ENCODE measurements at places on chromosomes 2 and 18.

GRCh38 chr2:12287220-12287751, 429.4 kb upstream of the TRIB2 start:
- no peak for DNase-seq

DNA sequence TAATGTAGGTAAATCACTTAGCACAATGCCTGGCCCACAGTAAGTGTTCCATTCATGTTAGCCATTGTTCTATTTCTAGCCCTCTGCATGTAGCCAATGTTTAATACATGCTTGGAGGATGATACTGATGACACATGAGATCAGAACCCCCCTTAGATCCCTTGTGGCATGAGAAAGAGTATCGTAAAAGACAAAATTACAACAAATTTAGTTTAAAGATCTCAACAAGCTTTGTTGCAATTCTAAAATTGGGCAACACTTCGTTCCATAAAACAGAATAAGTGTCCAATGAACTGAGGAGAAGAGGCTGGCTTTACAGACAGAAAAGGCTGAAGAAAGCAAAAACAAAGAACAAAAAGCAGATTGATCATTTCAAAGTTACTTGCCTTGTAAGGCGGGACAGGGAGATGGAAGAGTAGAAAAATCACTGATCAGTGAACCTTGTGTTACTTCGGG, 148.7 kb upstream of the SLC1A4 start:
- no peak for DNase-seq

GRCh38 chr2:18066894-18067293, 188.4 kb downstream of the KCNS3 start:
- no peak for DNase-seq

GRCh38 chr2:236550701-236551465, 18.7 kb upstream of the ACKR3 start:
- no peak for DNase-seq

DNA sequence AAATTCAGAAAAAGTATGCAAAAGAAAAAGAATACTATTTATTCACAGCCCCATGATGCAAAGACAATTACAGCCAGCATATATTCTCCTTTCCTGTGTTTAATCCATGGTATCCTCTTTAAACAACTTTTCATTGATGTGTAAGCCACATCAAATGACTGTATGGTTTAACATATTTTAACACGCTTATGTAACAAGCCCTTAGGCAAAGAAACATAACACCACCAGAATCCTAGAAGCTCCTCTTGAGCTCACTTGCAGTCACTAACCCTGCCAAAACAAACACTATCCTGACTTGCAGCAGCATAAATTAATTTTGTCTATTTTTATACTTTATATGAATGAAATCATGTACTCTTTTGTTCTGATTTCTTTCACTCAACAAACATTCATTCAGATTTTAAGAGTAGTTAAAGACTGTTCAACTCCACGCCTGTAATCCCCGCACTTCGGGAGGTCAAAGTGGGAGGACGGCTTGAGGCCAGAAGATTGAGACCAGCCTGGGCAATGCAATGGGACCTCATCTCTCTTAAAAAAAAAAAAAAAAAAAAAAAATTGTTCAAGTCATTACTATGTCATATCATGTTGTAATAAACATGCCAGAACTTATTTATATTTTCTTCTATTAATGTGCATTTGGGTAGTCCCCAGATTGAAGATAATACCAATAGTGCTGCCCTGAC, 226.3 kb downstream of the NBAS start:
- no peak for DNase-seq

DNA sequence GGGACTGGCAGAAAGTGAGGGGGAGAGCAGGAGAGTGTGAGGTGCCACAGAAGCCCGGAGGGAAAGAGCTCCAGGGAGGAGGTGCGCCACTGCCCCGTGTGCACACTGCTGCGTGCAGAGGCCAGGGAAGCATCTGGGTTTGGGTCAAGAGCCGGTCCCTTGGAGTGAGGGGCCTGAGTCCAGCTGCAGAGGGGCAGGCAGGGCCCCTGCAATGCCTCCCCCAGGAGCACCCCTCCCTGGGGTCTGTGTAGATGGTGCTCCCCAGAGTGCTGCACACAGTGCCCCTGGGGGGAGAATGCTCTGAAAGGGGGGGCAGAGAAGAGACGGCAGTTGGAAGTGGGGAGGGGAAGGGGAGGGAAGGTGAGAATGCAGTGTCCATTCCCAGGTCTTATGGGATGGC, 3.7 kb upstream of the LIMS2 start:
- no peak for DNase-seq

DNA sequence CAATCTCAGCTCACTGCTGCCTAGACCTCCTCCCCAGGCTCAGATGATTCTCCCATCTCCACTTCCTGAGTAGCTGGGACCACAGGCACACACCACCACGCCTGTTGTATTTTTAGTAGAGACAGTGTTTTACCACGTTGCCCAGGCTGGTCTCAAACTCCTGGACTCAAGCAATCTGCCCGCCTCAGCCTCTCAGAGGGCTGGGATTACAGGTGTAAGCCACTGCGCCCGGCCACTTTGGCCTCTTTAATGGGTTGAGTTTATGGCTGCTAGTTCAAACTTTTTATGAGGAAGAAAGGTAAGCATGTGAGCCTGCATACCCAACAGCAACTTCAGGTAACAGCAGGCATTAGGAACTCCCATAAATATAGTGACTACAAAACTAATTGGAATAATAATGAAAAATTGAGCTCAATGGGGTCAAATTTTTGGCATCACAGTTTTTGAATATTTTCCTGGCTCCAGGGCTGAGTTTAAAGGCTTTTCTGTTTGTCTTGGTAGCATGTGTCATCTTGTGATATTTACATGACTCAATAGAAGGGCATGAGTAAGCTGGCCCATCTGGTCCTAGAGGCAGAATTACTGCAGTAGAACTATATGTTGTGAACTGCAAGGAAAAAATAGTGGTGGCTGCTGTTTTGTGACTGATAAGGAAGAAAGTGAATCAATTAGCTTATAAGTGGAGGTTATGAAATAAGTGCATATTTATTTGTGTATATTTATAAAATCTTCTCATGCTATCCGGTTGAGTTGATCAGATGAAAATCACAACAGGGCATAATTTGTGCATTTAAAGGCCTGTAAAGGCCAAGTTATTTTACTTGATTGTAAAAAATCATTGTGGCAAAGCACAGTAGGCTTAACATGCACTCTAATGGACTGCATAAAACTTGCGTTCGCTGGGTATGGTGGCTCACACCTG, 24.8 kb downstream of the GALM start:
- no peak for DNase-seq

- no peak for DNase-seq
These were observed 42.8 kb downstream of the ITSN2 start for GRCh38 chr2:24317491-24317920.

- no peak for DNase-seq
These were observed 92.2 kb downstream of the DPP4 start for GRCh38 chr2:161981679-161982250.

DNA sequence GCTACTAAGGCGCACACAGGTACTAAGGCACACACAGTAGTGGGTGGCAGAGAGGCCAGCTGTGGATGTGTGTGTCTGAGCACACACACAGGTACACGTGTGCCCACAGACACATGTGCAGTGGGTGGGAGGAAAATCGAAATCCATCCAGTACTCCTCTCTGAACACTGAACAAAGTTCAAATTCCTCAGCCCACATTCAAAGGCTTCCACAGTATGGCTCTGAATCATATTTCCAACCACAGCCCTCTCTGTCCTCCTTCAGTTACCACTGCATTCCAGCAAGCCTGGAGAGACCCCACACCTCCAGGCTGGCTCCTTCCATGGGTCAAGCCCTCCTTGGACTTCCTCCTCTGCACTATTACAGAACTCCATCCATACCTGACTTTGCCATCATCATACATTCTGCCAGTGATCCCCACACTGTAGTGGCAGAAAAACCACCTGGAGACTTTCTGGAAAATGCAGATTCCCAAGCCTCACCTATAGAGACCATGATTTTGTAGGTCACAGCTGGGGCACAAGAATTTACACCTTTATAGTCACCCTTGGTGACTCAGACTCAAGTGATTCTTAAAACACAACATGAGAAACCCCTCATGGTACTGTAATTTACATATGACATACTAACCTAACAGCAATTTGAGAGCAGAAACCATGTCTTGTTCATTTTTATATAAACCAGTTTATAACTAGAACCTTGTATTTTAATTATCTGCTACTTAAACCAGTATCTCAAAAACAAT, 31.4 kb downstream of the EPG5 start:
- DNase-seq = no peak

DNA sequence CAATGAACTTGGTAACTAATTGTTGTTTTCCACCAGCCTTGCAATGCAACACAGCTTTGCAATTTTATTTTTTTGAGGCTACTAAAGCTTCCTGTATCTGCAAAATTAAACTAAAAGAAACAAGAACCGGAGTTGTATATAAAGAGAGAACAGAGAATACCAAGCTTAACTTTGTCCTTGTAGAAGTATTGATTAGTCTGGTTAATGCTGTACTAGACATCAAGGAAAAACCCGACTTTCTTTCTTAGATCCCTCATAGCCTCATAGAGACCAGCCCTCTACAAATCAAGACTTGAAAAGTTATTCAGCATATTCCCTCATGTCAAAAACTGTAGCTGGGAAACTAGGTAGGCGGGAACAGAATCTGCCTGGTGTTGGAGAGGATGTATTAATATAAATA, 1.7 kb upstream of the ASAP2 start:
- no peak for DNase-seq

DNA sequence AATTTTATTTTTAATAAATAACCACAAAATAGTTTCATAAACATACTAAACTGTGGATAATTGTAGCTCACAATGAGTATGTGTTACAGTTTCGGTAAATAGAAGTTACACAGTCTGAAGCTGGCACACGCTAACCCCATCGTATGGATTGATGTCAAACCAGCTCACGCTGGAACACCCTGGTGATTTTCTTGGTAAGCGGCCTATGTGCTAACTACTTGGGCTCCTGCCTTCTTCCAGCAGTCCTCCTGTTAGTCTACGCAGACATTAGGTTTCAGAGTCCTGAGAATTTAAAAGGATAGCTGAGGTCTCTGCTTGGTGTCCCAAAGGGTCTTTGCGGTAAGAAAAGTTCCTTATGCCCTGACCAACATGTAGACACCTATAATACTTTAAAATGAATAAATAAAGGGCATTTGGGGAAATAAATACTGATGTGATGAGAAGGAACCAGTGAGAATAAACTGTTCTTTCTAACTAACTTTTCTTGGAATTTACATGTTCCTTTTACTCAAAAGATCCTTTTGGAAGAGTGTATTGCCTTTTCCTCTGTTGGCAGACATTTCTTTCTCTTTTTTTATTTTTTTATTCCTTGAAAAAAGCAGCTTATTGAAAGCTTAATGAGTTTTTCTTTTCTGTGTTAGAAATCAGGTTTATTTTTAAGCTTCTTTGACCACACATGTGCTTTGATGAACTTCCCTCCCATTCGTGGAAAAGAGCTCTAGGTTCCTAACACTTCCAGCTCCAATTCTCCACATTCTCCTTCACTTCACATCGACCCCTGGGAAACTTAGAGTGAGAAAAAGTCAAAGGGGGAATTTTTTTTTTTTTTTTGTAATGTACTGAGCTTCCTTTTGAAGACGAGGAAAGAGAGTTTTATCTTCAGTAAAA, 322.2 kb downstream of the IRS1 start:
- no peak for DNase-seq

DNA sequence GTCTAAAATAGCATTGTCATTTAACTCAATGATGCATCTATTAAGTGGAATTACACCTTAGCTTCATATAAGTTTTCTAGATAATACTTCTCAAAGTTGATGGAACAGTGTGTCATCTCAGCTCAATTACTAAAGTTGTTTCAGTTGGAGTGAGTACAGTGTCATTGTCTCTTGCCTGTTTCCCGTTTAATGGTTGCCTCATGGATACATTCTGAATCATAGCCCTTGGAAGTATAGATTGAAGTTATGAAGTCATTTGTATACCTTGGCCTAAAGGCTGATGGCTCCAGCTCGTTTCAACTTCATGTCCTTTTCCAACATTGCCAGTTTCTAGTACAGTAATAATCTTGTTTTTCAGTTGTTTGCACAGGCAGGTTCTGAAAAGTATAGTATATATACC, 130.5 kb upstream of the NOSTRIN start:
- no peak for DNase-seq

- DNase-seq = no peak
These were observed 160.4 kb upstream of the FOSL2 start for GRCh38 chr2:28232295-28232694.

DNA sequence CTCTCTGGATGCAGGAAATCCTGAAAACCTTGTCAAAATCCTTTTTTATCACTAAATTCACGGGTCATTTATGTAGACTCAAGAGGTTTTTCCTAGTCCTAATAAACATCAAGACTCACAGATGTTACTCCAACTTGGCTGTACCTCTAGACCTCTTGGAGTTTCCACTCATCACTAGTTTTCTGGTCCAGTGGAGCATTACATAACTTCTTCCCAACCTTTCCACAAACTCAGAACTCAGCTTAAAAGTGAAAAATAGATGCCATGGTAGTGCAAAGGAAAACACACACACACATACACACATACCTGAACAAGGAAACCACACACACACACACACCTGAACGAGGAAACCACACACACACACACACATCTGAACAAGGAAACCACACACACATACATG, 807.2 kb downstream of the LRP1B start:
- DNase-seq = no peak

- DNase-seq = no peak
These were observed 100.6 kb upstream of the ARL4C start for GRCh38 chr2:234597576-234597861.

DNA sequence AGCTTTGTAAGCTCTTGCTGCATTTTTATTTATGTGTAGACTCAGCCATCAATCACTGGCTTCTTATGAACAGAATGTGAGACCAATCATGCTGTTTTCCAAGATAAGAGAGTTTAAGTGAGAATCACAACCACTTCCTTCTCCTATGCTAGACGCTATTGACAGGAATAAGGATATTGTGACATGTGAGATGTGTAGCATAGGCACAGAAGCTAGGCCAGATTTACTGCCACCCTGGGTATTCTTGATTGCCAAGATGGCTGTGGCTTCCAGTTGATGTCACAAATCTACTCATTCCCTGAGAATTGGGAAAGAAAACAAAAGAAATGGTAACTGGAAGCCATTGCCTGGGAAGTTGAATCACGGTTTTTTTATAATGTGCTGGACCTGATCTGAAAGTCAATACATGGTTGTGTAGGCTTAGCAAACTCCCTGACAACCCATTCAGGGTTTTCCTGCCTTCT, 49.9 kb downstream of the RAB27B start:
- DNase-seq = no peak

DNA sequence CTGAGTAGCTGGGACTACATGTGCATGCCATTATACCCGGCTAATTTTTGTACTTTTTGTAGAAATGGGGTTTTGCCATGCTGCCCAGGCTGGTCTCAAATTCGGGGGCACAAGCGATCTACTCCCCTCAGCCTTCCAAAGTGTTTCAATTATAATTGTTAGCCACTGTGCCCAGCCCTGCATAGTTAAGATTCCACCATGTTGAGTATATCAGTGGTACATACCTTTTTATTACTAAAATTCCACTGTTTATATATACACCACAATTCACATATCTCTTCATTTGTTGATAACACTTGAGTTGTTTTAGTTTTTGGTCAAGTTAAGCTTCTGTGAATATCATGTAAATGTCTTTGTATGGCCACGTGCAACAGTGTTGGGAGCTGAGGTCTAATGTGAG, 12.8 kb upstream of the FMNL2 start:
- DNase-seq = no peak
